Activated CD8-positive, alpha-beta memory T cell treated with anti-CD3 and anti-CD28 coated beads for 4 hours (primary cell): ENCODE measurements at places on chromosomes 2 and 18.
A peak's percentile ranks its signal among the peaks of the same experiment; 100 is the strongest.

GRCh38 chr2:230781130-230781797 lies 68.6 kb downstream of the CAB39 start:
- no peak for DNase-seq

- DNase-seq: no peak
Measured at GRCh38 chr2:171813729-171814128, 80.3 kb downstream of the SLC25A12 start.

- no peak for DNase-seq
Measured at GRCh38 chr2:120379916-120380893, 34.3 kb downstream of the INHBB start.

DNA sequence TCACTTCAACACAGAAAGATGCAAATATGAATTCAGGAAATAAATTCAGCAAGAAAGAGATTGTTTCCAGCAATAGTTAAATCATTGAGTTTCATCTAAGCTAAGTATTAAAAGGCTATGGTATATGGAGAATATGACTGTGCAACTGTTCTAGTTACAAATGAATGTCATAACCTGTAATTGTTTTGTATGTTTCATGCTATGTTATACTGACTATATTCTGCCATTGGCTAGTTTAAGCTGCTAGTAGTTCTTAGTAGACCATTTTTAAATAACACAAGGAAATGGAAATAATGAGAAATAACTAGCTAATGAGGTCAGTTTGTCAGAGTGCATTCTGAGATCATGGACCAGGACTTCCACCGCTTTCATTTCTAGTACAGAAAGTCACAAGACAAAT lies 1154.9 kb upstream of the TMEFF2 start:
- no peak for DNase-seq

- no peak for DNase-seq
Measured at GRCh38 chr2:52269696-52270485, 1238.0 kb upstream of the NRXN1 start.

- DNase-seq: peak; percentile 95
Measured at GRCh38 chr18:79068937-79069716, at the start of gene ATP9B. ATP9B (plus strand) TSS chr18:79069394; CDS start chr18:79069411, 17 bp downstream.

DNA sequence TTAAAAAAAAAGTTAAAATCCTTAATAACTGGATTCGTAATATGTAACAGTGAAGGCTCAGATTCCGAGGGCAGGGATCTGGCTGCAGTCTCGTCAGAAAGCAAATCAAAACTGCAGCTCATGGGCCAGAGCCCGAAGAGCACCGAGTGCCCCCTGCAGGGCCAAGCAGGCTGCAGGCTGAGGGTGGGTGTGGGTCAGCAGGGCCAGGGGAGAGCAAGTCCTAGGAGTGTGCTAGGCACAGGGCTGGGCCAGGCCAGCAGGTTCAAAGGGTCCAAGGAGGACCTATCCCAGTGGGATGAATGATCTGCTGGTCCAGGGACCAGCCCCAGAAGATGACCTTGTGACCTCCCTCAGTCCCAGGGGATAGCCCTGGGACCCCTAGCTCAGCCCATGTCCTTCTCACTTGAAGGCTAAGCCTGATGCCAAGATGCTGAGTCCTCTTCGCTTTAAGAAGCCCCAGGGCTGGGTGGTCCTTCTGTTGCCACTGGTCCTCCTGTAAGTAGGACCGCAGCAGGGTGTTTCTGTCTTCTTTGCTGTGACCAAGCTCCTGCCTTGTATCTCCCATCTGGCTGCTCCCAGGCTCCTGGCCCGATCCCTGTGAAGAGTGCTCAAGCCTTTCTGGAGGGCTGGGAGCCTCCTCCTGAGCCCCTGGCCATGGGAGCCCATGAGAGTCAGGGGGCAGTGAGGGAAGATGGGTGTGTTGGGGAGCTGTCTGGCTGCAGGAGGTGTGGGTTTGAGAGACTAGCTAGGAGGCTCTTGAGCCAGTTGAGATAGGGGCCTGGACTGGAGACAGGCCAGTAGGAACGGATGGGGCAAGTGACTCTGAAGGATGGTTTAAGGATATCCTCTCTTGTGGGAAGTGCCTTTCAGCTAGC lies 150.7 kb downstream of the DYSF start:
- DNase-seq: no peak

DNA sequence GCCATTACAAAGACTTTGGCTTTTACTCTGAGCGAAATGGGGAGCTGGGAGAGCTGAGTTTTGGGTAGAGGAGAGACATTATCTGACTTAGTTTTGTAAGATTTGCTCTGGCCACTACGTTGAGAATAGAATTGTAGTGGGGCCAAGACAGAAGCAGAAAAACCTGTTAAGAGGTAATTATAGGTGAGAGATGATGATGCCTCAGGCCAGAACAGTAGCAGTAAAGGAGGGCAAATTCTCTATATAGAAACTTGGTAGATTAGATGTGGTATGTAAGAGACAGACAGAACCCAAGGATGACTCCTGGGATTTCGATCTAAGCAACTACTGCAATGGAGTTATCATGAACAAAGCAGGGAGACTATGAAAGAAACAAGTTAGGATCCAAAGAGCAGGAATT lies 17.4 kb upstream of the CREB1 start:
- no peak for DNase-seq

DNA sequence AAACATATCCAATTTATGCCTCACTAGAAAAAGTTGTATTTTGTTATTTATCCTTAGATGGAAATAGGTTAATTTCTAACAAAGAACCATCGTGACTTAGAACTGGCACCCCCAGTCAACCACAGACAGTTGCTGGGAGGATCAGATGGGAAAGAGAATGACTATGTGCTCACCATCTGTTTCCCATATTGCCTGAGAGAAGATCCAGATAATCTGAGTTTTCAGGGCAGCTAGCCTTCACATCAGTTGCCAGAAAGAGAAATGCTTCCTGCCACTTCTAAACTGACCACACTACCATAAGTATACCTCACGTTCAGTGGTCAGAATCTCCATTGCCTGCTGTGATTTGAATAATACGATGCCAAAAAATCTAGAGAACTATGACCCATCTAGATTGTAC lies 28.4 kb upstream of the NEB start:
- no peak for DNase-seq

GRCh38 chr18:72652990-72653593 lies 109.0 kb upstream of the CBLN2 start:
- DNase-seq: no peak

- DNase-seq: no peak
Measured at GRCh38 chr2:168703926-168704325, 98.5 kb upstream of the NOSTRIN start.

GRCh38 chr2:231201475-231201814 lies 3.0 kb downstream of the ARMC9 start:
- DNase-seq: no peak

DNA sequence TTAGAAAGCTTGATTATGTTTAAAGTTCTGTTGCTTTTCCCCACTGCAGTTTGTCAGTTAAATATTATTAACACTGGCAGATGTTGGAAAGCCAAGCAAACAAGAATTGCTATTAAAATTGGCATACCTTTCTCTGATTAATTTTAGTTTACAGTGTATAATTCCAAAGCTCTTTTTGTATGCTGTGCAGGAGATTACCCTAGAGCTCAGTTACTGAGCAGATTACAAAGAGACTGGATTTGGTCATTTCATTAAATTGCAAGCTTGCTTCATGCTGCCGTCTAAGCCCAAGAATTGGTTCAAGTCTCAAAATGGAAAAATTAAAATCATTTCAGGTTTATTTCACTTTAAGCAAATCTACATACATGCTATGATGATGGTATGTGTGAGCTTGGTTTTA lies 2.3 kb downstream of the ASAP2 start:
- no peak for DNase-seq

GRCh38 chr2:84995826-84996225 lies 24.9 kb downstream of the KCMF1 start:
- DNase-seq: no peak

GRCh38 chr2:179669196-179669595 lies 192.2 kb downstream of the ZNF385B start:
- no peak for DNase-seq

DNA sequence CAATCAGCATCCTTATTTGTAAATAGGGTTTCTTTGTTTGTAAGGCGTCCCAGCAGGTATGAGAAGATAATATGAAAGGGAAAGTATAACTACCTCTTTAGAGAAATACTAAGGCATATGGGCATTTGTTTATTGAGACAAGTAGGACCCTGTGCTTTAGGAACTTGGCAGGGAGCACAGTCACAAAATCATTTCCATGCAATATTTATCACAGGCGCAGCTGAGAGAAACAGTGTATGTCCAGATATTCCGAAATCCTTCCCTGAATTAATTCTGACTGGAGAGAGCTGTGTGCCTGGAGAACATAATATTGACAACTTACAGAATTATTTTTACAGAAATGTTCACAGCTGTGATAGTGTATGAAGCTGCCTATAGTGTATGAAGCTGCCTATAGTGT lies 416.7 kb downstream of the THSD7B start:
- DNase-seq: no peak

GRCh38 chr2:118168615-118169014 lies 80.3 kb downstream of the INSIG2 start:
- no peak for DNase-seq

DNA sequence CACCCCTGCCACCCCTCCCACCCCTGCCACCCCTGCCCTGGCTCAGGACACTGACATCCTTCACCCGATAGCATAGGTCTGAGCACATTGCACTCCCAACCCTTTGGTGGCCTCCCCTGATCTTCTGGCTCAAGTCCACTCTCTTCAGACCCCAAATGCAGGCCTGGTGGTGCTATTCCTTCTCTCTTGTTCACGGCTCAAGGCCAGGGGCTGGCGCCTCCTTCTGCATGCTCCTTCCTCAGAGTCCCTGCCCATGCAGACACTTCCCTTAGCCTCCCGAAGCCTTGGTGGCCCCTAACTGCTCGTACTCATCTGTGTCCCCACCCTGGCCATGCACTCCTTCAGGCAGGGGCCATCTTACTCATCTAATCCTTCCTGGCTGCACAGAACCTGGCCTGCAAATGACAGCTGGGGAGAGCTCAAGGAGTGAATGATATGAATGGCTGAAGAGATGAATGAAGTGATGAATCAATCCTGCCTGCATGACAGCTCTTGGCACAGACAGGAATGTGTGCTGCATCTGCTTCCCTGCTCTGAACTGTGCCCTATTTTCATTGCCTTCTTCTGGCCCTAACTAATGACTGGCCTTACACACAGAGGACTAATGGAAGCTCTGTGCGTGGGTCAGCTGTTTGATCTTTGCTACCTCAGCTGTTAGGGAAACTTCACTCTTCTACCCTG lies 290.8 kb downstream of the DYSF start:
- DNase-seq: no peak

DNA sequence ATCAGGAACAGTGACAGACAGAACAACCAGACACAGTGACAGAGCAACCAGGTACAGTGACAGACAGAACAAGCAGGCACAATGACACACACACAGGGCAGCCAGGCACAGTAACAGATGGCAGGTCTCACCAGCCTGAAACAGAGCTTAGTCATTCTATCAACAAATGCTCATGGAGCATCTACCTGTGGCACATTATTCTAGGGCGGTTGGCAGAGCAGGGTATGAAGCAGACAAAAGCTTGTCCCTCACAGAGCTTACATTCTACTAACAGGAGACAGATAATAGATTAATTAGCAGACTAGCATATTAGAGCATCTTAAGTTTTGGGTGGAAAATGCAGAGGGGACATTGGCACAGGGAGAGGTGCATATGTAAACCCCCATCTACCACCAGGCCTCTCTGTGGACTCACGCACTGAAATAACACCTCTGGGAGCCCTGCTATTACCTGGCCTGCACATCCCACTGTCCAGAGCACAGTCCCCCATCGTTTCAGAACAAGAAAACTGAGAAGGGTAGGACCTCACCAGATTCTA lies 64.1 kb upstream of the RAB6C start:
- DNase-seq: no peak

DNA sequence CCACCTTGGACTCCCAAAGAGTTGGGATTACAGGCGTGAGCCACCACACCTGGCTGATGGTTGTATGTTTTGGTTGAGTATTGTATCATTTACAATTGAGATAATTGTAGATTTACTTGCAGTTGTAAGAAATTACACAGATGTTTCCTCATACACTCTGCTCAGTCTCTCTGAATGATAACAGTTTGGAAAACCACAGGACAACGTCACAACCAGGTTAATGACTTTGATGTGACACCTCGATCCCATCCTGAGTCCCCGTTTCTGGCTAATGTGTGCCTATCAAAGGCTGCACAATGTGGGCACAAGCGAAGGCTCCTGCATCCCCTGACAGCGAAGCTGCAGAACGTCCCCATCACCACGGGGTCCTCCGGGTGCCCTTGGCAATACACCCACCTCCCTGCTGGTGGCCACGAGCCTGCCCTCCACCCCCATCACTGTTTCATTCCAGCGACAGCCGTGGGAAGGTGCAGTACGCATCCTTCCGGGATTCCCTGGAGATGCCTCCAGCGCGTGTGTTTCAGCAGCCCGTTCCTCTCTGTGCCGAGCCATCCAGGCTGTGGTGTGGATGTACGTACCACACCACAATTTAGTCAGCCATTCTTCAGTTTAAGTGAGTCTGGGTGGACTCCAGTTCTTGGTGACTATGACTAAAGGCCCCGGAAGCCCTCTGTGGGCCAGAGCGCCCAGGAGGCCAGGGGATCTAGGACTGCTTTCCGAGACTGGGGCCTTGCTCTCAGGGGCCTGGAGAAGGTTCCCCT lies 4.3 kb upstream of the PDCD1 start:
- no peak for DNase-seq

GRCh38 chr2:99634234-99634633 lies 144.4 kb upstream of the REV1 start:
- DNase-seq: no peak

DNA sequence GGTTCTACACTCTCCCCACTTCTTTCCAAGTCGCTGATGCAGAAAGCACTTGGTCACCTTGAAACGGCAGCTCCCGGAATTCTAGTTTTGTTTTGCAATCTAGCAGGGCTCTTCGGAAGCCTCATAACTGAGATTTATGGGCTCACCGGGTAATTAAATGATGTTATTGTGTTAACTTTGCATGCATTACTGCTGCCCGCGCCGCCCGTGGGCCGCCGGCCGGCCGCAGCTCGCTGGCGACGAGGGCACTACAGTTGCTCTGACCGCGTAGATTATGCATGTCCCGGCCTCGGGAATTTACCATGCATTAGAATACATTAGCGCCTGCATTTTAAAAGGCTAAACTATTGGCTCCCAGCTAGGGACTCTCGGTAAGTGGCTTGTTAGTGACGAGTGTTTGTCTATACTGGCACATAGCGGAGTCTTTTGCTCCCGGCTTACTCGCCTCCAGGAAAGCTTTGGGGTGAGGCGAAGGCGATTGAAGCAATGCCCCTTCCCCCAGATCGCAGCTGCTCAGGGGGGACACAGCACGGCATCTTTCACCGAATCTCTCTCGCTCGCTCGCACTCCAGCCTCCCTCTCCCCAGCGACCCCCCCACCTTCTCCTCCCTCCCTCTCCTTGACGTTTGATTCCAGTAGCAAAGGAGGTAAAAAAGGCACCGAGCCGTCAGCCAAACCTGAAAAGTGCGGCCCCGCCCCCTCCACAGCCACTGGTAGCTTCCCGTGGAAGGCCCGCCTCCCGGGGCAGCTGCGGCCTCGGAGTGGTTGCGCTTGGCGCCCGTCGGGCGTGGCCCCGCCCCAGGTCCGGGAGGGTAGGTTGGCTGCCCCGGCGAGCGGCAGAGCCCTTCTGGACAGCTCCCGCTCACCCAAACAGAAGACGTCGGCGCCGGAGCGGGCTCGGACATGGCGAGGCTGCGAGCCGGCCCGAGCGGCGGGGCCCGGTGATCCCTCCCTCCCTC lies at the start of gene ONECUT2:
TSS of gene ONECUT2 (plus strand) at position 839 of the 959 bp plus-strand sequence. CDS start 343 bp downstream, outside the sequence.
- DNase-seq: peak; percentile 3
